ENCODE measurements at places on chromosomes 1 and 21.

DNA sequence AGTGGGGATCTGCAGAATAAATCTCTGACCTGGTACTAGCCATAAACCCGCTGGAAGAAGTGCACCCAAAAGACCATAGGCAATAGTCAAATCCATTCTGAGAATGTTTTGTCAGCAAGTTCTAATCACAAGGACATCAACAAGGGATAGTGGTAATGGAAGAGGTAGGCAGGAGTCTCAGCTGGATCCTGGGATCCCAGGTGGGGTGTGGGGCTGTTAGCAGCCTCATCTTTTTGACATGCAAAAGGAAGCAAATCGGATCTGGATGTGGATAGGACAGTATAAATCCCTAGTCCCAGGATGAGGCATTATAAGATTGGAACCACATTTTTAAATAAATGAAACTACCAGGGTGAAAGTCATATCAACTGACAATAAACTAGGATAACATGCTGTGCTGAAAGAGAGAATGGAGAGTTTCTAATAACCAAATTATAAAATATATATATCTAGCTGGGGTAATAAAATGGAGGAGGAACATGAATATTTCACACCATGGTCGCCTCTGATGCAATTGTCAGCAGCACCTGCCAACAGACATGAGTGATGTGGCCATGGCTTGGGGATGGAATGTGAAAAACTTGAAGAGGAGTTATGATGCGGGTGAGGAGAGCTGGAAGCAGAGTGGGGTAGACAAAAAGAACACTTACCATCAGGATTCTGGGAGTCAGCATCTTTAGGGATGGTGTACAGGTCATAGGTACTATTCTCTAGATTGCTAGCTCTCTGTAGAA is 23.7 kb upstream of the PEX19 start:
- no peak for DNase-seq

DNA sequence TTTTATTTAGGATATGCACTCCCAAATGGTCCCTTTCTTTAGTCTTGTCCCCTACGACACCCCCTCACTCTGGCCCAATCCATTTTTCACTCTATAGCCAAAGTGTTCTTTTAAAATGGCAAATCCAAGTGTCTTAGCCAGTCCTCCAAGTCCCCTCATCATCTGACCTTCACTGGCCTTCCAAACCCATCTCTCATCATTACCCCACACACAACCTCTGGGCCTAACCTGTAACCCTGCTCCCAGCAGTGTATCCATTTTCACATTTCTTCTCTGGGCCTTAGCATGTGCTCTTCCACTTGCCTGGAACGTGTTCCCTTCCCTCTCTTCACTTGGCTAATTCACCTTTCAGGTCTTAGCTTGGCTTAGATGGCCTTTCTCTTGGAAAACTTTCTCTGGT is 6.5 kb upstream of the ARL8A start:
- DNase-seq: no peak

DNA sequence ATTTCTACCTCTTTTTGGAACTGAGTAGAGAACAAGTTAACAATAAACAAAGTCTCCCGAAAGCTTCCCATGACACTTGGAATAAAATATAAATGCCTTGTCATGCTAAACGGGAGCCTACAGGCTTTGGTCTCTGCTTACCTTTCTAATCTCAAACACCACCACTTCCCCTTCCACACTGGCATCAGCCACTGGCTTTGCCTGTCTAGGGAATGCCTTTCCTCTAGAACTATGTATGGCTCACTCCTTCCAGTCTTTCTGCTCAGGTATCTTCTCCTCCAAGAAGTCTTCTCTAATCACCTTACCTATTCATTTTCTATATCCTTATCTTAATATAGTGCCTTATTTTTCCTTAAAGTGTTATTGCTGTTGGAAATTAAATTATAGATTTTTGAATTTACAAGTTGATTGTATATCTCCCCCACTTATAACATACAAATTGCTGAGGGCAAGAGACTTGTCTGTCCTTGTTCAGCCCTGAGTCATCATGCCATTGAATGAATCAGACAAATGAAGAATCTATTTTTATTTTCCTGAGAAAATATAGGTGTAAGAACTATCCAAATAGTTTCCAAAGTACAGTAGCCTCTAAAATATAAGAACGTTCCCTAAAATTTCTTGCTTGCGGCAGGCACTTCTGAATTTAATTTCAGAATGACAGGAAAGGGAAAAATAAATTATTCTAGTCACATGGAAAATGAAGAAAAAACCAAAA is 119.2 kb downstream of the TM2D1 start:
- no peak for DNase-seq

- no peak for DNase-seq
Measured at GRCh38 chr1:111332190-111332589, 41.5 kb downstream of the CHIA start.

DNA sequence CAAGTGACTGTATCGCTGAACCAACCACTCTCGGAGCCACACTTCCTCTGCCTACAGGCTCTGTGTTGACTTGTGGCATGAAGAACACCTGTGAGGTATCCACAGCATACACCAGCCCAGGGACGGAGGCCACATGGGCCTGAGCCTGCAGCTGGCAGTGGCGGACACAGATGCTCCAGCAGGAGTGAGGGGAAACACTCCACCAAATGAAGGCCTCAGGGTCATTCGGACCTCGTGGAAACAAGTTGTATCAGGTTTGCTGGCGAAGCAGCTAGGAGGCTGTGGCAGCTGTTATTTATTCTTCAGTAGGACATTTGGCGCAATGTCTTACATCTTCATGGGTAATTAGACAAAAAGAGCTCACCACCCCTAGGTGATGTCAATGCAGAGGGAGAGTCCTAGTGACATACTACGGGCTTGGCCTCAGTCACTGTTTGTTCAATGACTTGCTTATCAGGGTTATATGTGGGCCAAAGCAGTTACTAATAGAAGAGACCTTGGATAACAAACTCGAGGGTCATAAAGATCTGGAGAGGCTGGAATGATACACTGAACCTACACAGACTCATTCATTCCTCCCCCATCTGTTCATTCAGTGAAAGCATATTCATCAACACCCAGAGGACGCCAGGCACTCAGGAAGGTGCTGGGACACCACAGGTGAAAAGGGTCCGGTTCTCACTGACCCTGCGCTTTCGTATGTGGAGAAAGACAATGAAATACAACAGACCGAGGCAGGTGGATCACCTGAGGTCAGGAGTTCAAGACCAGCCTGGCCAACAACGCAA is 11.6 kb upstream of the ETS2 start:
- DNase-seq: no peak

DNA sequence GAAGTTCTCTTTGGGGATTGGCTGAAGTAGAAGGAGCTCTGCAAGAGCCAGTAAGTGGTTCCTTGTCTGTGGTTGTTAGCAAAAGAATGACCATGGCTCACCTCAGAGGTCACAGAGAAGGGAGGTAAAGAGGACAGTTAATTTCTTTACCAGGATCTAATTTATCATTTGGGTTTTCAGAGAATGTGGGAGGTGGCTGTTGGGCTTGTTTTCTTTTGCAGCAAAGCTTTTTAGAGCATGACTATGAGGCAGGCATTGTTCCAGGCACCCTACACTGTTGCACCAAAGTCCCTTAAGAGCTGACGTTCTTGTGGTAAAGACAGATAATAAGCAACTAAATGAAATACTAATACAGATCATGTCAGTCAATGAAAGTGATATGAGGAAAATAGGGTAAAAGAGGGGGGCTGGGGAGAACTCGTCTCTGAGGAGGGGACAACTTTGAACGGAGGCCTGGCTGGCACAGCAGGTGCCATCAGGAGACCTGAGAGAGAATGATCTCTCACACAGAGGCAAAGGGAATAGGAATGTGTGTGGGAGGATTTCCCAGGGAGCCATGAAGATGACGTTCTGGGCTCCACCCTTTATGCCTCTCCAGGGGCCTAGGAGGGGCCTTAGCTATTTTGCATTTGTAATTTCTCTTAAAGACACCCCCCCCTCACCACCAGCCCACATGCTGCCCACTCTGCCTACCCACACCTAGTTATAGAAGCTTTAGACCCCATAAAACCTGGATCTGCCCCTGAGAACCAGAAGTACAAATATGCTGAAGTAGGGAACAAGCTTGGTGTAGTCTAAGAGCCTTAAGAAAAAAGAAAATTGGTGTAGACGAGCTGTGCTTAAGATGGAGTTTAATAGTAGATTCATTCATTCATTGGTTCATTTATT is 177.5 kb downstream of the ROR1 start:
- DNase-seq: no peak

GRCh38 chr1:21330544-21330943 is 40.3 kb upstream of the ECE1 start:
- no peak for DNase-seq

DNA sequence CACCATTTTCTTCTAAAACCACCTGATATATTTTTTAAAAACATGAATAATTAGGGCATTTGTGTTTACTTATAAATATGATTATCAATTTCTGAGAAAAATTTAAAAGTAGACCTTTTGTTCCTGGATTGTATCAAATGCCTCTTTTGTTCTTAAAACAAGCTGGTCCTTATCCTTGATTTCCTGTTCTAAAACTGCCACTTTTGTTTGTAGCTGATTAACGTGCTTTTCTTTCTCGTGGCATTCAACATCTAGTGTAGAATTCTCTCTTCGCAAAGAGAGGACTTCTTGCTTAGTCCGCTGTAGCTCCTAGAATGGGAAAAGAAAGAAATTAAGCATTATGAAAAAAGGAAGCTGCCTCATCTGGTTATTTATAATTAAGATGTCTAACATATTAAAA is 25.0 kb downstream of the SASS6 start:
- no peak for DNase-seq

DNA sequence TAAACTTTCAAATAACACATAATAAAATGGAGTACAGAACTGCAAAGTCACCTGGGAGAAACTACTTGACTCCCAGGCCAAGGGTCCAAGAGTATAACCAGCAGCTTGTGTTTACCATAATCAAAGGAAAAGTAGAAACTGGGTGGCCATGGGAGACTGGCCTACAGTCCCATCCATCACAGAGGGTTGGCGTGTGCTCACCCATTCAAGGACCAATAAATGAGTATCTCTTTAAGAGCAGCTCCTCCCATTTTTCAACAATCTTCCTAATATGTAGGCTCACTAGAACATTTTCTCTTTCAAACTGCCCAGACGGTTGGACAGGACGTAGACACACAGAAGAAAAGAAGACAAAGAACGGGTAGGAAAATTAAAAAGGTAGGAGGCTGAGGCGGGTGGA is at the start of gene FMO3:
Gene FMO3, plus strand, starts transcription at position 302 of the 400 bp plus-strand sequence. CDS start 1,754 bp downstream, outside the sequence.
- DNase-seq: no peak

DNA sequence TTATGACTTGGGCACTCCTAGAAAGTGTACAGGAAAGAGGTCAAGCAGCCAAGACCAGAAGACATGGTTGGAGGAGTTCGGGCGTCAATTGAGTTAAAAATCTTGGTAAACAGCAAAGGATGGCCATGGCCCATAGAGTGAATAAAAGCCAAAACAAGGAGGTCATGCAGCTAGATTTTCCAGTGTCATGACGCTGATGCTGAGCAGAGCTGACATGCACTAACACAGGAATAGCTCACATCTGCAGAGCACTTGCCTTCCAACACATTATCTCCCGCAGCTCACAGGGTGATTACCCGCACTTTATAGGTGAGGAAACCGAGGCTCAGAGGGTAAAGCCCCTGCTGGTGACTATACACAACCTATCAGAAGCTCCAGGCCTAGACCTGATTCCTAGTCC is 49.7 kb downstream of the TRABD2B start:
- no peak for DNase-seq

GRCh38 chr1:27521861-27522431 is 32.0 kb upstream of the WASF2 start:
- DNase-seq: no peak

- no peak for DNase-seq
Measured at GRCh38 chr1:208309771-208310170, 65.6 kb upstream of the PLXNA2 start.

GRCh38 chr1:235057385-235058306 is 71.0 kb downstream of the TOMM20 start:
- no peak for DNase-seq

- no peak for DNase-seq
Measured at GRCh38 chr1:78101514-78101913, 55.7 kb downstream of the GIPC2 start.

DNA sequence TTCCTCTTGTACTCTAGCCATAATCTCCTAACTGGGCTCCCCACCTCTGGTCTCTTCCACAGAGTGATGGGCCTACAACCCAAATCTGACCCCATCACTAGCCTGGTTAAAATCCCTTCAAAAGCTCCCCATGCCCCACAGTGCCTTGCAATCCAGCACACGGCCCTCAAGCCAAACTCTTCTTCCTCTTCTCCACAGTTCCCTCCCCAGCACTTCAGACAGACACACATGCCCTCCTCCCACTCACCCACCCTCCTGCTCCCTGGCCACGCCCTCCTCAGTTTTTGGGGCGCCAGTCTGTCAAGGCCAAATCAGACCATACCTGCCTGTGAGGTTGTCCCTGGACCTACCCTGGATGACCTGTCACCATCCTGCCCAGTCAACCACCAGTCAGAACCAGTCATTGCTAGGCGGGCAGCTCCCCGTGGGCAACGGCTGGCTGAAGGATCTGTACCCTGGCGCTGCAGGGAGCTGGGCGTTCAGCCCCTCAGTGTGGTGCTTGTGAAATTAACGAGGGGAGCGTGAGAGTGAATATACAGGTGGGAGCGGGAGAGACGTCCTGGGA is 753 bp downstream of the C1orf210 start:
- DNase-seq: no peak

DNA sequence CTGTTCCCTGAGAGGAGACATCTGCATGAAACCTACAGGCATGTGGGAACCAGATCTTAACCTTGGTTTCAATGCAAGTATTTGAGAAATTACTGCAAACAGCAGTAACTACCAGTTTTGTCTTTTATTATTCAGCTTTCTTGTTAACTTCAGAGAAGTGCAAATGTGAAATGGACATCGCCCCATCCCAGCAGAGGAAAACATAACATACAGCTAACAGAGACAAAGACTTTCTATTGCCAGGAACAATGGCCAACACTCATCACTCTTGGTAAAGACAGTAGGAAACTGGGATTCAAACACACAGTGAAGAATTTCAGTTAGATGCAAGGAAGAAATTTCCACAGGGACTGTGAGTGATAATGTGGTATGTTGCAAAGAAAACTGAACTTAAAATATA is 115.1 kb downstream of the SLC30A10 start:
- DNase-seq: no peak

GRCh38 chr1:222627232-222627631 is 9.3 kb downstream of the MIA3 start:
- no peak for DNase-seq

DNA sequence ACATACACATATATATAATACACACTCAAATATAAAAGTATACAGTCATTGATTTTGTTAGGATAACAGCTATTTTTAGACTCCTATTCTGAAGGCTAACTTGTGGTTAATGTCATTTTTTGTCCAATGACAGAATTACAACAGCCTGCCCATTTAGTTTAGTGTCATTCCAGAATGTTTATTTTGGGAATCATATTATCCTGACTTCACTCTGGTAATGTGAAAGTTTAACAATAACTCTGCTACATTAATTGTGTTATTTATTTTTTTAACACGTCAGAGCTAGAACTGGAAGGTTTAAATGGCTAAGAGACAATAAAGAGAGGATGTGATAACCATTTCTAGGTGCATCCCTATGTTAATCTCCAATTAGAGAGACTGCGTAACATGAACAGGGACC is 648.1 kb downstream of the USP25 start:
- no peak for DNase-seq

GRCh38 chr1:55836086-55836485 is 620.9 kb upstream of the USP24 start:
- no peak for DNase-seq
